Hematopoietic multipotent progenitor cell treated with erythropoietin and hydrocortisone succinate and interleukin-3 and kit ligand, for 6 days (in vitro differentiated cells): ENCODE measurements at places on chromosomes 11 and 22.

DNA sequence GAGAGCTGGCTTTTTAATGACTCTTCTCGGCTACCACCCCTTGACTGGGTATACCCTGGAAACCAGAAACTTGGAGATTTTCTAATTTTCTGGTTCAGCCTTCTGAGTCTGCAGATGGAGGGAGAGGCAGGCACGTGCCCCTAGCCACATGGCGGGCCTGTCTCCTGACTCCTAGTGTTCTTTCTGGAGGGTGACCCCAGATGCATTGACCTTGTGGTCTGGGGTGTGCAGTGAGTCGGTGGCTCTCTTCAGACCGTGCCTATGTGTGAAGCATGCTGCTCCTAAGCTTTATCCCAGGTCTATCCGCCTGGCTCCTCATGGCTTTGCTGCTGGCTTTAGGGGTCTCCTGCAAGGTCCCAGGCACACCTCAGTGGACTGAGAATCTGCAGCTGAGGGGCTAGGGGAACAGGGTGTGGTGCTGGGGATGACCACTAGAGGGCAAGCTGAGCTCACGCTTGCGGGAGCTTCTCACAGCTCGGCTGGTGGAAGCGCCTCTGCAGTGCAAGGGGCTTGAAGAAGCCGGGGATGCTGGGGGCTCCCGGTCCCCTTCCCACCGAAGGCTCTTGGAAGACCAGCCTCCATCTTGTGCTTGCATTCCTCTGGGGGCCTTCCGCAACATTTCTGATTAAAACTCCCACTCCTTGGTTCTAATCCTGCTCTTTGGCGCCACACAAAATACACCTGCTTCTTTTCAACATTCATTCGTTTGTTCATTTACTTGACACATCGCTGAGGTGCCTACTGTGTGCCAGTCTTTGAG lies 51.8 kb downstream of the OTOG start:
- peak; percentile 82 for DNase-seq

DNA sequence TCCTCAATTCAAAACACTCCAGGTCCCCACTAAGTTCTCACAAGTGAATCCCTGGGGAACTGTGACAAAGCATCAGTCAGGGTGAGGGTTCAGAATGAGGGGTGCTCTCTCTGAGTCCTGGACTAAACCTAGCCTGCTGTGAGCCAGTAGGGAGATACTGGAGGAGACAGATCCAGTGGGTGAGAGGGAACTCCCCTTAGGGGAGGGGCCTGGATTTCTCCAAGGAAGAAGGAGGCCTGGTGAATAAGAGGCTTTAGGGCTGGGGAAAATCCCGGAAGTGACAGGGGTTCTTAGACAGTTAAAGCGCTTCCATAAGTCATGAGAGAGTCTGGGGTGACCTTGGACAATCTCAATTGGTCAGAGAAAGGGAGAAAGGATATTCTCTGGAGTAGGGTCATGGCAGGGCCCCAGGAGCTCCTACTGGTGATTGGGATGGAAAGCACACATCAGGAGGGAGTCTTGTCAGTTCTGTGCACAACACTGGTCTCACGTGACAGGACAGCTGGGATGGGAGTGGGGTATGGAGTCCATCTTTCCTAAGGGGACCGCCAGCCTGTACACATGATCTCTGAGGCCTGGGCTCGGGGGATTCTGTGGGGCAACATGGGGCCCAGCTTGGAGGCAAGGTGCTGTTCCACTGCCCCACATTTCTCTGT lies 1.5 kb downstream of the TBC1D10A start:
- DNase-seq = no peak

GRCh38 chr22:44701824-44702478 lies at the start of gene PRR5:
Gene PRR5, plus strand, starts transcription at chr22:44702204. Its CDS starts 271 bp downstream, at chr22:44702475.
- peak; percentile 87 for DNase-seq

DNA sequence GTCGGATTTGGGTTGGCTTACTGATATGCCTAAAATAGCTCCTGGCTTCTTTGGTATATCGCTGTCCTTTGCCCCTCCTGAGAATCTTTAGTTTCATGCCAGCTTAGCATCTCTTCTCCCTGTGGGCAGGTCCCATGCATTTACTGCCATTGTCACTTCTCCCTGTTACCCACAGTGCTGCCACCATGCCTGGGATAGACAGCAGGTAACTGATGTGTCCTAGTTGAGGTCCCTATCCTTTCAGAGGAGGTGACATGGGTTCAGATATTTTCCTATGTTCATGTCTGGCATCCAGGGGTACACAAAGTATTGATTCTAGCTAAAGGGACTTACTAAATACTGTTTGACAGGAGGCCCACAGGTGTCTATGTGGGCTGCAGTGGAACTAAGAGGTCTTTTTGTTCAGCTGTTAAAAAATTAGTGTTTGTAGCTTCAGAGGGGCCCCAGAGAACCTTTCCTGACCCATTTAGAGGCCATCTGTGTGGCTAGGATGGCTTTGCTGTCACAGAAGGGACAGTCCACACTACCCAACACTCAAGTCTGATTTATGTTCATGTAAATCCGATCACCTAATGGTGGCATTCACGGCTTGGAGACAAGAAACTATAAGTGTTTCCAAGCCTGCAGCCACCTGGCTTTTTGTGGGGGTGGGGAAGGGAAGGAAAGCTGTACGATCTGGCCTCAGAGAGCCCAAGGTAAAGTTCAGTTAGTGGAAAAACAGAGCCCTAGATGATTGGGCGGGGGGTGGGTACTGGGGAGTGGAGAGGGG lies 8.5 kb downstream of the TIMP3 start:
- no peak for DNase-seq

GRCh38 chr22:27404441-27404840 lies 397.1 kb downstream of the MN1 start:
- peak; percentile 53 for DNase-seq

GRCh38 chr11:62726156-62726914 lies 922 bp downstream of the HNRNPUL2 start:
- peak; percentile 40 for DNase-seq

DNA sequence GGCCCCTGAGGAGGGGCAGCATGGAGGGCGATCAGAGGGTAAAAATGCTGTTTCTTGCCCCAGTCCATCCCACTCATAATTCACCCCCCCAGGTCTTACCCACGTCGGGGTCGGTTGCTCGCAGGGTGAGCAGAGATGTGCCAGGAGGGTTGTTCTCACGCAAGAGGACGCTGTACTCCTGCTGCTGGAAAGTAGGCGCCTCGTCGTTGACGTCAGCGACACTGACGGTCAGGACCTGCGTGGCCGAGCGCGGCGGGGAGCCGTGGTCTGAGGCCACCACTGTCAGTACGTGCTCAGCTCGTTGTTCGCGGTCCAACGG lies 10.3 kb upstream of the TPP1 start:
- no peak for DNase-seq

DNA sequence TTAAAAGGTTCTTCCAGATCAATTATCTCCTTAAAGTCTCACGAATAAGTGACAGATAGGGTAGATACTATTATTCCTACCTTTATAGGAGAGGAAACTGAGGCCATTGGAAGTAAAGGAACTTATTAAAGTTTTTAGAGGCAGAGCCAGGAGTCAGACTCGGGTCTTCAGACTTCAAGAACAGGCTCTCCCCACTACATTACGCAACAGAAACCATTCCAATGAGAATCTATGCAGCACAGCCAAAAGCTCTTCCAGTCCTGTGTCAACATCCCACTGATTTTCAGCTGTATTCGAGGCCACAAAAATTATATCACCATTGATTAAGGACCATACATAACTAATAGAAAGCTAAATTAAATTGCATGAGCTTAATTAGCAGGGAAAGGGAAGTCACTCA lies 77.4 kb downstream of the RELT start:
- DNase-seq = no peak

DNA sequence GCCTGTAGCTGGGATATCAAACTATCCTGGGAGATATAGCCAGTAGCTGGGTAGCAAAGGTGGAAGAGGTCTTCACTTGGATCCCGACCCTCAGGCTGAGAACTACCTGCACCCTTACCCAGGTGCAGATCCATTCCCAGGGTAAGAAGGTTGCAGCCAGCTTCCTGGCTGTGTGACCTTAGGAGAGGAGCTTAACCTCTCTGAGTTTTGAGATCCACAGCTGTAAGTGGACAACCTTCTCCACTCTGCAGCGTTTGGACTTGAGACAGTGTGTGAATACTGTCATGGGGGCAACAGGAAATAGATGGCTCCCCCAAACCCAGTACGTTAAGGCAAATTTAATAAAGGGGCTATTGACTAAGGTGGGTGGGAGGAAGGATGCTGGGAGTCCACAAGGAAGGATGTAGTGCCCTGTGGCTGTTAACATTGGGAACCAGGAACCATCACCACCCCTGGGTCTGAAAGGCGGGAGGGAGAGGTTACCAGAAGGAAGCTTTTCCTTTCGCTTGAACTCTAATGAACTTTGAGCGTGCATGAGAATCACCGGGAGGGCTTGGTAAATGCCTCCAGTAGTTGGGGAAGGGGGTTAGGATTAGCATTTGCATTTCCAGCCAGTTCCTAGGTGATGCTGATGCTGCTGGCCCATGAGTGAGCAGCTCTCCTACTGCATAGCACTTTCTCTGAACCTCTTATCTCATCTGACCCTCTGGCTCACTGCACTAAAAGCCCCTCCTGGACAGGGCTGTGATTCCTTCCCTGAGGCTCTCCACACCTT lies 24.4 kb downstream of the SGSM1 start:
- no peak for DNase-seq

DNA sequence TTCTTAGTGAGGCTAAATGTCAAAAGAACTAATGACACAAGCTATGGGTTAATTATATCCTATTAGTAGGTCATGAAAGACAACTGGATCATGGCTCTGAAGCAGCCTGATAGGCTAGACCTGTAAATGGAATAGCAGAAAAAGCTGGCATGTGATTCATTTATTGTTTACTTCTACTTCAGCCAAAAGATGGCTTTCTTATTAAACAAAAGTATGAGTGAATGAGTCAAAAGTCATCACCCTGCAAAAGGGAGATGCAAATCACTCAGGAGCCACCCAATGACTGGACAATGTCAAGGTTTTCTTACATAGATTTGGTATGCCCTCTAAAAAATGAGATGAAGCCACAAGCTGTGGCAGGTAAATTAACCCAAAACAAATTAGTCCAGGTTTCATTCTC lies 138.0 kb downstream of the TRPC6 start:
- DNase-seq = no peak

- no peak for DNase-seq
Observed at GRCh38 chr11:2262301-2263070, 7.9 kb downstream of the ASCL2 start.

GRCh38 chr11:13225038-13226001 lies 52.3 kb upstream of the BMAL1 start:
- DNase-seq = no peak

DNA sequence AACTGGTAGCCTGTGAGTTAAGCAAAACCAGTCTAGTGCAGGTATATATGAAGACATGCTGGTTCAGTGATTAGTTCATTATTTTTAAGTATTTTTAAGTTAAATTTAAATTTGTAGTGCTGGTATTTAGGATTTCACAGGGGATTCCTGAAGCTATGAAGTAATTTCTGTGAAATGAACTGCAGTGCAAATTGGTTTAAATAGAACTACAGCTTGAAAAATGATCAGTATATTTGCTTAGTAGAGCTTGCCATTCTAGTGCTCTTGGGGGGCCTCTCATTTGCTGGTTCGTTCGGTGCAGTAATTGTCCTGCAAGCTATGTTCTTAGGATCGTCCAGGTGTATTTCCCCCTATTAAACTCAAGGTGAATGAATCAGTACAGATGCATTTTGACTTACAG lies 13.1 kb downstream of the REXO2 start:
- DNase-seq = no peak

GRCh38 chr22:34696557-34696956 lies 369.4 kb upstream of the ISX start:
- peak; percentile 37 for DNase-seq

- DNase-seq = no peak
Observed at GRCh38 chr11:17604915-17605233, 57.8 kb downstream of the OTOG start.

- DNase-seq = no peak
Observed at GRCh38 chr11:2277933-2278523, 7.6 kb upstream of the ASCL2 start.

- no peak for DNase-seq
Observed at GRCh38 chr11:111582881-111583280, 19.4 kb upstream of the SIK2 start.

DNA sequence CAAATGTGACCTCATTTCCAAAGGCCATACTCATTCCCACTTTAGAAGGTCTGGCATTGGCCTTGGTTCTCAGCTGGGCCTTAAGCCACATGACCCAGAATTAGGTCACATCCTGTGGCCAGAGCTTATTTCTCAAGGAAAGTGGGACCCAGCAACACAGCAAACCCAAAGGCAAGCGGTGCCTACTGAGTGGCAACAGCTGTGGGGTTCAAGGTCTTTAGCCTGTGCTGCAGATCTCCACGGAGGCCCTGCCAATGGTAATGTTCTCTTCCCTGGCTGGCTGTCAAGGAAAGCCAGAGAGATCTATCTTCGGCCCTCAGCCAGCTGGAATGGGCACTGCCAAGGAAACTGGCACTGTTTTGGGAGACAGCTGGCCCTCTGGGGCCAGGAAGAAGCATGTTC lies 41.5 kb upstream of the TP53I11 start:
- DNase-seq = no peak

- DNase-seq = no peak
Observed at GRCh38 chr11:2247496-2247895, 22.9 kb downstream of the ASCL2 start.

- DNase-seq = no peak
Observed at GRCh38 chr11:8331767-8332166, 68.1 kb upstream of the LMO1 start.

DNA sequence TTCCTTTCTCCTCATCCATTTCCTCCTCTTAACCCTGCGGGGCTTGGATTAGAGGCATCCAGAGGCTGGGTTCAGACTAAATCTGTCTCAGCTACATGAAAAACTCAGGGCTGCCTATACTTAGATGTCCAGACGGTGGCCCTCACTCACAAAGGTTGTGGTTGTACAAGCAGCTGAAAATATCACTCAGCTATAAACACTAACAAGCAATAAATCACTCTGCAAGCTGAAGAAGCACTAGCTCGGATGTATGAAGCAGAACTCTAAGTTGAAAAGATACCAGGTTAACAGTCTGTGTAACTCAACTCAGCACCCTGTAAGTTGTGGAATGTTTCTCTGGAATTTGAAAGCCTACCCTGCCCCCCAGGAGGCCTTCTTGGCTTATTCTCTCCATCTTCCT lies 82.9 kb downstream of the EXT2 start:
- no peak for DNase-seq

DNA sequence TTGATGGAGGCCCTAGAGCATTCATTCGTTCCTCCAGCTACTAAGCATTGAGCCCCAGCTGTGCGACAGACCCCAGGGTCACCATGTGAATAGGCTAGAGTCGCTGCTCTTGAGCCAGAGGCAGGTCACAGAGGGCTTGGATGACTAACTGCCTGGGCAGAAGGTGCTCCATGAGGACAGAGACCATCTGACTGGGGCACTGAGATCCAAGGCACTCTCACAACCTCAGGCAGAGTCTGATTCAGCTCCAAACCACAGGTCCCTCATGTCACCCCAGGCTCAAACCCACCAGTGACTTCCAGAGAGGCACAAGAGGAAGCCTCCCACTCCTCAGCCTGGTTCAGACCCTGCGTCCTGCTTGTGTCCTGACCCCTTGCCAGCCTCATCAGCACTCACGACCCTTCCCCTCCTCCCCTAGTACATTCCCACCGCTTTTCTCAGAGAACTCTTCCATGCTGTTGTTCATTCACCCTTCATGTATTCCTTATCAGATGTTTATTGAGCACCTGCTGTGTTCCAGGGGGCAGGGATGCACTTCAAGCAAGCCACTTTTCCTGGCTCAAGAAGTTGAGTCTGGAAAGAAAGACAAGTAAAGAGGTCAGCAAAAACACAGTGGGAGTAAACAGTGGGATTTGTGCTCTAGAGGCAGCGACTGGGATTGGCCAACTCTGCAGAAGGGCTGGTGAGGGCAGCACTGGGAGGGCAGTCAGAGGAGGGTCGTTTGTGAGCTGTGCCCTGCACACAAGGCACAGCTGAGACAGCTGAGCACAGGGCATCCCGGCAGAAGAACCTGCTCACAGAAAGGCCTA lies 9.3 kb downstream of the OAF start:
- no peak for DNase-seq

GRCh38 chr22:34966980-34967565 lies 98.9 kb upstream of the ISX start:
- DNase-seq = no peak
